Stimulated activated CD4-positive, alpha-beta T cell treated with anti-CD3 and anti-CD28 coated beads, TNF-alpha, amount 100 ng/mL, for 4 hours (primary cell): ENCODE measurements at places on chromosomes 1 and 21.

GRCh38 chr1:9308236-9308785 lies 15.6 kb downstream of the SPSB1 start:
- no peak for DNase-seq

DNA sequence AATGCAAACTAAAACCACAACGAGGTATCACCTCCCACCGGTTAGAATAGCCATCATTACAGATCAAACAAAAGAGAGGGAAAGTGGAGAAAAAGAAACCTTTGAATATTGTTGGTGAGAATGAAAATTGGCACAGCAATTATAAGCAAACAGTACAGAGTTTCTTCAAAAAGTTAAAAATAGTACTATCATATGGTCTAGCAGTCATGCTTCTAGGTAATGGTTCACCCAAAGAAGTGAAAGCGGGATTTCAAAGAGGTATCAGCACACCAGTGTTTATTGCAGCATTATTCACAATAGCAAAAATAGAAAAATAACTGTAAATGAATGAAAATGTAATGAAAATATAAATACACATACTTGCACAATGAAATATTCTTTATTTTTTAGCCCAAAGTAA lies 8.2 kb downstream of the OR2T10 start:
- no peak for DNase-seq

GRCh38 chr1:41013796-41014195 lies 7.7 kb downstream of the SLFNL1 start:
- no peak for DNase-seq

DNA sequence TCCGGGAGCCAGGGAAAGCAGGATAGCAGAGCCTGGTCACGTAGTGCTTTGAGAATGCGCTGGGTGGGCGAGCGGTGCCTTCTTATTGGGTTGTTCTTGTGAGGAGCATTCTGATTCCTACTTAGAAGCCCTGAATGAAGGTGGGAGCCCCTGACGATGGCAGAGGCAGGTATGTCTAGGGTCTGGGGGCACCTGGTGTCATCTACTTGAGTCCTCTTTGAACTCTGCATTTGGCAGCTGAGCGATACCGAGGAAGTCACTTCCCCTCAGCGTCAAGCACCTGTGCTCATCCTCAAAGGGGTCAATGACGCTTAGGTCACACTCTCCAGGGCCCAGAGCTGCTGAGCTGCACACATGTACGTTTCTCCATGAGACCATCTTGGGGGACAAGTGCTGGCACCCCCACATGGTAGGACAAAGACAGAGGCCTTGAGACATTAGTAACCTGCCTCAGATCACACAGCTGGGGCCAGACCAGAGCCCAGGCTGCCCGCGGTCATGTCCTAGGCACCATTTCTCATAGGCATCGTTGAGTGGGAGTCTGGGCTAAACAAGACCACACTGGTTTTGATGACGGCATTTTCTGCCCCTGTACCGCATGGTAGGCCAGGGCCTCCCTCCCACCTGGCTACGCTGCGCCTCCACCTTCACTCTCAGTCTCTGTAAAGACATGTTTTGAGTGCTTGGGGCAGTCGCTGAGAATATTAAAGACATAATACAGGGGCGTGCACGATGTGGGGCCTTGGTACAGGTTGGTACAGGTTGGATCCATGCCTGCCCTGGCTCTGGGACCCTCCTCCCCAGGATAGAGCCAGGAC lies 69.1 kb upstream of the ABCG1 start:
- DNase-seq: no peak

DNA sequence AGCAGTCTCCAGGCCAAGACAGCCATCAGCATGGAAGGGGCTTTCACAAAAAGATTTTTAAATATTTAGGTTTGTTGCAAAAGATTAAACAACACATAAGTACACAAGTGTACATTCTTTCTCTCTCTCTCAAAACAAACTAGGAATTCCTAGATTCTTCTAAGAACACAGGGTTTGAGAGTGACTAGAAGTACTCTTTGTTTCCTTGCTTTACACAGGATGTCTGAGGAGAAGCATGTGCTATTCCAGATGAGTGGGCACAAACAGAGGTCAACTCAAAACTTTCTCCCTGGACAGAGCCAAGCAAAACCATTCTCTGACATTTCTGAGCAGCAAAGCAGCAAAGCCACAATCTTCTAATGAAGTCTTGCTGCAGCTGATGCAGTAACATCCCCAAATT lies 210.6 kb upstream of the HOOK1 start:
- DNase-seq: no peak

DNA sequence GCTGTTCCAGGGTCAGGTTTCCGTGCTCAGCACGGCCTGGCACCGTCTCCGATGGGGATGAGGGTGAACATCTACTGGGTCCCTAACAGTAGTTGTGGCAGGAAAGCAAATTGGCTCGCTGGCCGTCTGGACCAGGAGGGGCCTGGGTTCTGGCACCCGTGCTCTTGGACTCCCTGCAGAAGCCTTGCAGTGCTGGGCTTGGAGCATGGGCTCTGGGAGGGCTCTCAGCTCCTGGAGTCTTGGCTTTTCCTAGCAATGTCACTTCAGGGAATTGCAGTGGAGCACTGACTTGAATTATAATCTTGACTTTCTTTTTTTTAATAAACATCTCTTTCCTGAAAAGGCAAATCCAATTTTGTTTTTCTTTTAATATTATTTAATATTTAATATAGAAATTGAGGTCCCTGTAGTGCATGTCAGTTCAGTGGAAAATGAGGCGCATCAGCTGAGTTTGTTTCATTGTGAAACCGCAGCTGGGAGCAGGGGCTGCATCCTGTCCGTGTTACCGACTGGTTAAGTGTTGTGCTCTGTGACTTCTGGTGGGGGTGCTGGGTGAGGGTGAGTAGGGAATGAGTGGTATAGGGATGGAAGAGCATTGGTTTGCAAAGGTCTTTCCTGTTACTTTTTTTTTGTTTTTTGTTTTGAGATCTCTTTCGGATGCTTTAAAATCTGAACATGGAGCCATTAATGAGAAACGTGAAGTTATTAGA lies 64.1 kb downstream of the PEX14 start:
- no peak for DNase-seq

DNA sequence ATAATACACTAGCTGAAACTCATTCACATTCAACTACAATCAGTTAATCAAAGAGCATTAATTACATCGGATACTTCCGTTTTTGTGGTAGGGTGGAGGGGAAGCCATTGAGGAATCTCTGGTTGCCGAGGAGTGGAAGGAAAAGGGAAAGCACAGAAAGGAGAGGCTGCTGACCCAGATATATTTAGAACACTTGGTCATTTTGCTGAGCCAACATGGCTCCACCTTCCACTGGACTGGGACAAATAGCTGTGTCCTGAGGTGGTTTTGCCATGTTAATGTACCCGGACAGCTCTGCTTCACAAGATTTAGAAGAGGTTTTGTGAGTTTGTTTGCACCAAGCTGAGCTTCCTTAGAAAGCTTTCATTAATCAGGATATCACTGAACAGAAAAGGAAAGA lies 26.2 kb downstream of the ASTN1 start:
- no peak for DNase-seq

DNA sequence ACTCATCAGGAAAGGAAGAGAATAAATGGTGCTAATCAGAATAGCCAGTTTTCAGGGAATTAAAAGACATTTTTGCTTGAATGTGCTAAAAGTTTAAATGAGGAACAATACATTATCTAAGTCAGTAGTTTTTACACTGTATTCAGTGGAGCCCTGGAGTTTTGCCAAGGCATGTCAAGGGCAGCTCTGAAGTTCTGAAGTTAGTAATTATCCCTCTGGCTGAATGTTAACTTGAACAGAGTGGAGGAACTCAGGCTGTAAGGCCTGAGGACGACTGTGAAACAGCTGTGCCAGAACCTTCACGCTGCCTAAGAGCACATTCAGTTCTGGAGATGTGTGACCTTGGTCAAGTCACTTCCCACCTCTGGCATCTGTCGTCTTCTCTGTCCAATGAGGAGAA lies 68.1 kb downstream of the EDEM3 start:
- DNase-seq: no peak

DNA sequence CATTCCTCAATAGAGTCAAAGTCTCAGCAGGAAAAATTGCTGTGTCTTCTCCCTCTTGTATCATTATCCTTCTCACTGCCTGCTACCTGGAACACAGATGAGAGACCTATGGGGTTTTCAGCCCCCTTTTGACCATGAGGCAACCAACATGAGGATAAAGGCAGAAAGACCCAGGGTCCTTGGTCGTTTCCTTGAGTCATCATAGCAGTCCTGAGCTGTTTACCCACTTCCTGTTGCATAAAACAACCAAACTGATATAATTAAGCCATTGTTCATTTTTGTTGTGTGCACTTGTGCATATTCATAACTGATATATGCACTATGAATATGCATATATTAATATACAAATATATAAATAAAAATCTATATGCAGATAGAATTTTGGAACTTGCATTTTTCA lies 188.3 kb upstream of the MAP1LC3C start:
- no peak for DNase-seq

GRCh38 chr1:210597555-210598134 lies 268.9 kb downstream of the HHAT start:
- no peak for DNase-seq
